ENCODE measurements at places on chromosomes 11 and 22. TPM values are rescaled to one million over a fixed set of nuclear protein-coding genes. Genes with fewer than 3 reads are reported as not detected.
A peak's percentile ranks its signal among the peaks of the same experiment; 100 is the strongest.

- no peak for DNase-seq
These were observed 7.4 kb downstream of the SMPD1 start for GRCh38 chr11:6397636-6398035.

MRGPRF gene
- 2.3 TPM for polyA plus RNA-seq

IGSF9B gene
- polyA plus RNA-seq: 16.4 TPM

DNA sequence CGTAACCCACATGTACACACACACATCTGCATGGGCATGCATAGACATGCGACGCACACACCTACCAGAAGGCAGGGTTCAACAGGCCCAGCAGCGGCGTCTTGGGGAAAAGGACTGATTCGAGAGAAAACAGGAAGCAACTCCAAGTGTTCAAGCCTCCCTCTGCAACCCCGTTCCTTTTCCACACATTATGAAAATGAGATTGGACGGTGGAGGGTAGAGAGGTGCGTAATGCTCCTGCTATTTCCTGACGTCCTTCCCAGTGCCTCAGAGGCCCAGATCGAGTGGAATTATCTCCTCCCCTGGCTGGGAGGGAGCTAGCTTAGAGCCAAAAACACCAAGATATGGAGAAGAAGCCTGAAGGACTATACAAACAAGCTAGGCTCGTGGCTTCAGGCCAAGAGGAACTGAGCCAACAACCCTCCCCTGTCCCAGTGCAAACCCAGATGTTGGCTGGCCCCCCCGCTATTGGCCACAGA lies 289.2 kb downstream of the MN1 start:
- DNase-seq: no peak

- DNase-seq: peak; percentile 76
These were observed at the start of gene INPP5J for GRCh38 chr22:31122532-31123291. TSS of gene INPP5J (plus strand) at chr22:31122966. CDS start at chr22:31123015, 49 bp downstream.

OR52N4 gene
- polyA plus RNA-seq: not detected

- DNase-seq: no peak
These were observed 43.6 kb downstream of the CTSC start for GRCh38 chr11:88293931-88294330.

- no peak for DNase-seq
These were observed 52.1 kb downstream of the CNTF start for GRCh38 chr11:58674609-58675008.

DNA sequence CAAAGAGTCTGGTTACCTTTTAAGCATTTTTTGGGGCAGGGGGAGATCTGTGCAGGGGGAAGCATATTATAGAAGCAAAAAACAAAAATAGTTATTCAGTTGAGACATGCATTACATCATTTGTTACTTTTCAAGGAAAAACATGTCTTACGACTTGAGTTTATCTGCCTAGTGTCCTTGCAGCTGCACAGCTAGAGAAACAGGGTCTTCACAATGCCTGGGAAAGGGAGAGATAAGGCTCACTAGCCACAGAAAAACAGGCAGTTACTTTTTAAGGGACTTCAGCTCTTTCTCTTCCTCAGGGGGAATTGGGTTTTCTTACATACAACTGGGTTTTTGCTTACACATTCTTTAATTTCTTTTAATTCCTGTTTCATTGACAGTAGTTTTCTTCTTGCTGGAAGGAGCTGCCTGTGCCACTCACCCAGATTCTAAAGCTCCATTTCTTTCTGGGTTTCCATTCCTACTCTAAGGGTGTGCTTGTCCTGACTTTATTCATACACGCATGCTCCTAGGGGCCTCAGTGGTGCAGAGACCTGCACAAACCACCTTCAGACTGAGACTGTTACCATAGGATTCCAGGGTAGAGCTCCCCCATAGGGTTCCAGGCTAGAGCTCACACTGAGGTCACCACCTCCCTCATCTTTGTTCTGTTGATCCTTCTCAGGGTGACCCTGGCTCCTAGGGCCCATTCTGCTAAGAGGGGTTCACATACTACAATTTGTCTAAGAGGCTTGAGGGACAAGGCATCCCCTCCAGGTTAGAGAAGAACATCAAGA lies 14.7 kb upstream of the UBQLNL start:
- no peak for DNase-seq

GRCh38 chr11:32775908-32776307 lies 18.6 kb downstream of the CCDC73 start:
- DNase-seq: no peak

- DNase-seq: no peak
These were observed 9.7 kb downstream of the CD5 start for GRCh38 chr11:61111786-61112517.

LRRC56 gene
- polyA plus RNA-seq: 5.4 TPM

DNA sequence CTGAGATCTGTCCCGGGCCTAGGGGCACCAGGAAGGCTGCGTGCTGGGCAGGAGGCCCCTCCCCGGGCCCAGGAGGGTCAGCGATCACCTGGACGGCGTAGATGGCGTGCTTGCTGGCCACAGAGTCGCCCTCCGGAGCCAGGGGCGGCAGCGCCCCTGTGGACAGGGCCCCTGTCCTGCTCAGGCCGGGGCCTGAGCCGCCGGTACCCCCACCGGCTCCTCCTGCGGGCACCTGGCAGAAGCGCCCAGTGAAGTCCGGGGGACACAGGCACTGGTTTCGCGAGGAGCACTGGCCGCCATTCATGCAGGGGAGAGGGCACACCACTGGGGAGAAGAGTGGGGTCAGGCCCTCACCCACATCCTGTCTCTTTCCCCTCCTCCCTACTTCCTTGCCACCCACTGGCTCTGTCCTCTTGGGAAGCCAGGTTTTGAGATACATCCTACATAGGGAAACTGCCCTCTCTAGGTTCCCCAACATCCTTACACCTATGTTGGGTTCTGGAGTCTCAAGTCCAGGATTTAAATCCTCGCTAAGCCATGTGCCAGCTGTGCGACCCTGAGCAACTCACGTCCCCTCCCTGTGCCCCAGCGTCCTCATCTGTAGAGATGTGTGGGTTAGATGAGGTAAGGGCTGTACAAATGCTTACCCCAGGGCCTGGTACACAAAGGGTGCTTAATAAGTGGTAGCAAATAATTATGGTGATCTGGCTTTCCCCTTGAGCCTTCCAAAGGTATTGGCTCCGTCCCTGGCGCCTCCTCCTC lies 3.9 kb downstream of the LTBP3 start:
- no peak for DNase-seq

ARHGAP20 gene
- 0.90 TPM for polyA plus RNA-seq

- DNase-seq: no peak
These were observed 5.0 kb downstream of the ZNF215 start for GRCh38 chr11:6931146-6931713.

GRCh38 chr22:23395530-23396361 lies 184.3 kb downstream of the IGLL1 start:
- no peak for DNase-seq

NCR3LG1 gene
- polyA plus RNA-seq: 2.9 TPM

- no peak for DNase-seq
These were observed 3.4 kb downstream of the OR10A6 start for GRCh38 chr11:7927635-7928034.

GRCh38 chr11:17683377-17684161 lies 35.8 kb upstream of the MYOD1 start:
- no peak for DNase-seq

DNA sequence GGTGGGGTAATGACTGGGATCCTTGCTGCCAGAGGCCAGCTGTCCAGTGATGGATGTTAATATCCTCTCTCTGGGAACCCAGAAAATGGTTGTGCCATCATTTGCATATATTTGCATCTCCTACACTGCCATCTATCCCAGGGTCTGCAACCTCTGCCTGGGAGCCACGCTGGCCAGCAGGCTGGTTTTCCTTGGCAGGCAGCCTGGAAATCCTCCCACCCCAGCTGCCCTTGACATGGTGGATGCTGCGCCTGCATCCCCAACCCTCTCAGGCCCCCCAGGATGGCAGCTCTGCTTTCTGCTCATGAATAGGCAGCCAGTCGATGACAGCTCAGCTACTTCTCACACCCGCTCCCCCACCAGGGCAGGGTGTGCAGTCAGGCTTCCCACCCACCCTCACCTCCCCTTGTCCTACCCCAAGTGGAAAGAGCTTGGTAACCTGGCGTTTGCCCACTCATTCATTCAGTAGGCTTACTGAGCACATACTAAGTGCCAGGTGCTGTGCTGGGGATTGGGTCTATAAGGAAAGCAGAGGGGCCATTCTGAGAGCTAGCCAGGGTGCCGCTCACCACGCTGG lies 202.5 kb downstream of the TRIM29 start:
- DNase-seq: peak; percentile 70

GRCh38 chr22:50084614-50085021 lies 608 bp downstream of the MLC1 start:
- no peak for DNase-seq

DNA sequence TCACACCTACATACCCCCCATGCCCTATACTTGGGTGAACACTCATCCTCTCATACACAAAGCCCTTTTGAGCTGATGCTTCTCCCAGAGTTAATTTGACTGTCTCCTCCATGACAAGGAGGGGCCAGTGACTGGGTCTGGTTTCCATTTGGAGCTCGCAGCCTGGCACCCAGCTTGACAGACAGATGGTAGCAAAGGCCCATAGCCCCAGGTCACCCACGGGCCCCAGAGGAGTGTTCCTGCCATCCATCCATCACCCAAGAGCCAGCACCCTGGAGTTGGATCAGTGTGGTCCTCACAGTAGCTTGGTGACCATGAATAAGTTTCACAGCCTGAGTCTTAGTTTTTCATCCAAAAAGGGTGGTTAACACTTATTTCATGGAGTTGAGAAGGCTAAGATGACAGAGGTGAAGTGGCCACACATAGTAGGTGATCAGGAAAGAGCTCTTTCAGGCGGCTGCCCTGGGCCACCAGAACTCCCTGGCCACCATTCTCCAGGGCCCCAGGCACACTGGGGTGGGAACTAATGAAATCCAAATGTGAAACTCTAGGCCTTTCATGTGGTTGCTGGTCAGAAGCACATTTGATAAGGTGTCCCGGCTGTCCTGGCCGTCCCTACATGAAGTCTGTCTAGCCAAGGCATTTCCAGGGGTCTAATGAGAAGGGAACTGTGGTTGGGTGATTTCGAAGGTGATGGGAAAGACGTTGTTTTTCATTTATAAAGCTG lies 42.4 kb downstream of the LIF start:
- no peak for DNase-seq

- peak; percentile 79 for DNase-seq
These were observed 49.5 kb upstream of the HSPA8 start for GRCh38 chr11:123111465-123111864.

DNA sequence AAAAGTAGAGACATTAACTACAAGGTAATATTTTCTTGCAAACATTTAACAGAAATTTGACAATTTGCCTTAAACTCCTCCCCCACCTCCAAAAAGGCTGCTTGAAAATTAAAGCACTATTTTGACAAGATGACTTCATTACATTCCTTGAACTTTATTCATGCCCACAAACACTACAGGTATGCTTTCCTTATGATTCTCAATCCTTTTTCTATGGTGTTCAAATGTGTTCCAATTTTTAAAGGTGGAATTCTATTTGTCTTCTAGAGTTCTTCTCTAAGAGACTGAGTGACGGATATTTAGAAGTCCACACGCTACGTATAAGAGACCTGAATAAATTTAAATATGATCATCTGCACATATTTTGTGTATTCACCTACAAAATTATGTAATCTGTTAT lies 69.4 kb downstream of the MRTFA start:
- no peak for DNase-seq

GRCh38 chr11:19892387-19892786 lies 179.8 kb downstream of the NAV2 start:
- no peak for DNase-seq

GRCh38 chr22:49928185-49928495 lies 9.7 kb downstream of the CRELD2 start:
- DNase-seq: no peak

- no peak for DNase-seq
These were observed 43.4 kb upstream of the A4GALT start for GRCh38 chr22:42763965-42764480.

- no peak for DNase-seq
These were observed 54.2 kb downstream of the EXT2 start for GRCh38 chr11:44149651-44150050.

DNA sequence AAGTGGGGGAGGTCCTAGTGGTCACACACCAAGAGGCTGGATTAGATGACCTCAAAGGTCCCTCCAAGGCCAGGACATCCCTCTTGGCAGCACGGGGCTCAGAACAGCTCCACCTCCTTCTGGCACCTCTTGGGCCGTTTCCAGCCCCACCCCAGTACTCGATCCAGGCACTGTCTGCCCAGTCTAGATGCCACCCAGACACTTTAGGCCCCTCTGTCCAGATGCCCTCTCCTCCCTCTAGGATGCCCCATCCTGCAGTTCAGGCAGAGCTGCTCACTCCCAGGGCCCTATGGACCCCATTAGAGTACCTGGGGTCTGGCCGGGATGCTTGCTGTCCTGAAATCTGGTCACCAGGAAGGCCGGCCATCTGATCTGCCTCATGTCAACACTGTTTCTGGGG lies 34.7 kb upstream of the PRR5 start:
- DNase-seq: no peak

- peak; percentile 94 for DNase-seq
These were observed 29.0 kb upstream of the VWA5A start for GRCh38 chr11:124085997-124086846.

DNAJB7 gene
- not detected for polyA plus RNA-seq

GRCh38 chr11:128302425-128303186 lies 284.8 kb downstream of the ETS1 start:
- DNase-seq: no peak

- no peak for DNase-seq
These were observed 18.3 kb upstream of the SYT7 start for GRCh38 chr11:61598886-61599868.

DNA sequence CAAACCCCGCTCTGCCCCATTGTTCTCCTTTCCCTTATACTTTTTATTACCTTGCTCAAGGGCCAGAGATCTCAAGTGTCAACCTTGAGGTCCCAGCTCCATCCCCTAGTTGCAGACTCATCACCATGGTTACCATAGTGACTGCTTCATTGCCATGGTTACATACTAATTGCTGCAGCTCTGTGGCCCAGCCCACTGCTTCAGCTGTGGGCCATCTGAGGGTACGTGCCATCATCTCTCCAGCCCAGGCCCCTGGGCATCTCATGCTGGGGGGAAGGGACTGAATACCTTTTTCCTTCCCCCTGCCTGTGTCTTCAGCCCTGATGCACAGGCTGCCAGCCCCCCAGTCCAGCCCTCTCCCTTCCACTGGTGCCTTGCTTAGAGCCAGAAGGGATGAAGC lies 22.2 kb downstream of the TREH start:
- DNase-seq: peak; percentile 82

DNA sequence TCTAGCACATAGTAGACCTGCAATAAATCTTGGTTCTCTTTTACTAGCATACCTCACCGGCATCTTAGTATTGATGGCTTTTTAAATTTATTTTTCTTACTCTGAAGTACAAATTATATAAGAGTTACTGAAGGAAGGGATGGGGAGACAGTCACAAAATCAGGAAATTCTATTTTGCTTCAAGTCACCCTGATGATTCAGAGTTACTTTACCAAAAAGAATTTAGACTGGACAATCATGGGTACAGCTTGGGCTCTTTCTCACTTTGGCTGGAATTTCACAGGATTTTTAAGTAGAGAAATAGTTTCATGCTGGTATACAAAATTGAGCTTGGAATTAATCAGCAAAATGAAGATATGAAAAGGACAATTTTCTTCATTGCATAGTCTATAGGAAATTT lies 919.2 kb downstream of the METTL15 start:
- no peak for DNase-seq

GRCh38 chr11:76096552-76096951 lies 109.8 kb downstream of the WNT11 start:
- no peak for DNase-seq

Data from brain (organoid and tissue), 16 donors.